ENCODE measurements at places on chromosomes 4 and X.
A peak's percentile ranks its signal among the peaks of the same experiment; 100 is the strongest.

DNA sequence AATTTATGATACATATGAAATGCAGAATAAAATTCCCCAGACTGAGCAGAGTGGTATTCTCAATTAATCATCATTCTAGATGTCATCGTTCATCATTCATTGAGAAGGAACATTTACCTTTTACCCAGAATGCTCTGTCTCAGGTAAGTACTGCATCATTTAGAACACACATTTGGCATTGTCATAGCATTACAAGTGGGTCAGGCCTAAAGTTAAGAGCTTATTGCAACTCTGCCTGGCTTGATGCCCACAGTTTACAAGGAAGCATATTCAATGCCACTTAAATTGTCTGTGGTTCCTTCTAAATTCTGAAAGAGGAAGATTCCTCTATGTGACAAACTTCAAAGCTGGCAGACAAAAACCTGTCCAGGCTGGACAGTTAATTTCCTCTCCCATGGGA, 87.3 kb downstream of the CAMK2D start:
- no peak for DNase-seq

- no peak for DNase-seq
Observed at GRCh38 chr4:161554372-161554990, 609.3 kb downstream of the FSTL5 start.

- no peak for DNase-seq
Observed at GRCh38 chr4:102091656-102092055, 253.6 kb downstream of the SLC39A8 start.

DNA sequence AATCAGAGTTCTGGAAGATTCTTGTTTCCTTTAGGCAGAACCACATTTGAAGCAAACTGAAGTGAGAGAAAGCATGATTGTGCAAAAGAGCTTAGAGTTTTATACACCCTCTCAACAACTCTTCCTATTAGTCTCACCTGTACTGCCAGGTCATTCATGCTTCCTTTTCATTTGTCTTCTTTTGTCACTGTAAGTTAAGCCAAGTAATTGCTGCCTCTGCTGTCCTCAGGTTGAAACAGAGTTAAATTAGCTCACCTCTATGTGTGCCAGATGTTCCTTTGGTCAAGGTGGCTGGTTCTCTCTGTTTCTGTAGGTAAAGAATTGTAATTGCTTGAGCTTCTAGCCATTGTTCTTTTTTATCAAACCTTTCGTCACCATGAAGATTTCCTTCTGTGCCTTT, 41.1 kb upstream of the HPGD start:
- no peak for DNase-seq

DNA sequence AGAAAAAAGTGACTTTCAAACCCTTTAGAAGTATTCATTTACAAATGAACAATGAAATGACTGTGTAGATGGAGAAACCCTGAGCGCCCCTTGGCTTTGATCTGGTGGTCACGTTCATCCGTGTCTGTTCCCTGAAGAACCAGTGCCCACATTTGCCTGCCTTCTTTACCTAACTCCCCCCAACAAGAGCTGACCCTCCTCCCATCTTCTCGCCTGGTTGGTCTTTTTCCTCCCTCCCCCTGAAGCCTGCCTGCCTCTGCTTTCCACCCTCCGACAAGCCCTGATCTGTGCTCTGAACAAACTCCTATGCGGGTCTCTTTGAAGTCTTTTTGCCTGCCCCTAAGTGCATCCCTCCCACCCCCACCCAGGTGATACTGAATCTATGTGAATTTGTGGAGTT, 18.5 kb downstream of the TBL1X start:
- DNase-seq: no peak

GRCh38 chr4:163195247-163195765, 28.6 kb upstream of the NAF1 start:
- no peak for DNase-seq

- DNase-seq: no peak
Observed at GRCh38 chr4:165512424-165512823, 133.6 kb downstream of the CPE start.

DNA sequence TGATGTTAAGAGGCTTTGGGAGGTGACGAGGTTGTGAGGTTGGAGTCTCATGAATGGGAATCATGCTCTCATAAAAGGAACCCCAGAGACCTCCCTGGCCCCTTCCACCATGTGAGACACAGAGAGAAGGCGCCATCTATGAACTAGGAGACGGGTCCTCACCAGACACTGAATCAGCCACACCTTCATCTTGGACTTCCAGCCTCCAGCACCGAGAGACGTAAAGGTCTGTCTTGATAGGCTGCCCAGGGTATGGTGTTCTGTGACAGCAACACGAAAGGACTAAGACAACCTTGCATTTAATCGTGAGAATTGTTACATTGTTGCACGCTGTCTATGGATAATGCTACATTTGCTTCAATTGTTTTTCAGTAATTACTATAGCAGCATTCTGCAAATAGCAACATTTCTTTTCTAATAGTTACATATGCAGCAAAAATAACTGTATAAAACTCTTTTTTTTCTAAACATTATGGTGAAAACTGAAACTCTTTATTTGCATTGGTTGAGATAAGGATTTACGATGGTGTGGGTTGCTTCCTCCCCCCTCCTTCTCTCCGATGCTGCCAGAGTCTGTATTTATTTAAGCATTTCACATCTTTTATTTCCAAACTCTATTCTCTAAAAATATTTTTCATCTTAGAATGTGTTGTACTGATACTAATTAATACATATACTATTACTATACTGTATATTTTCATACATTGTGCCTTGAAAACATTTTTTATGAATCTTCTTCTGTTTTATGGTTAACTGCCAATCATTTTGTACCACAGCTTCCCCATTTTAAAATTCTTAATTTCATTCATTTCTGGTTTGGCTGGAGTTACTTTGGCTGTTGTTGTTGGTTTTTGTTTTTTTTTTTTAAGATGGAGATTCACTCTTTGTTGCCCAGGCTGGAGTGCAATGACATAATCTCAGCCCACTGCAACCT, 26.4 kb upstream of the AKAP17A start:
- DNase-seq: peak; percentile 82

DNA sequence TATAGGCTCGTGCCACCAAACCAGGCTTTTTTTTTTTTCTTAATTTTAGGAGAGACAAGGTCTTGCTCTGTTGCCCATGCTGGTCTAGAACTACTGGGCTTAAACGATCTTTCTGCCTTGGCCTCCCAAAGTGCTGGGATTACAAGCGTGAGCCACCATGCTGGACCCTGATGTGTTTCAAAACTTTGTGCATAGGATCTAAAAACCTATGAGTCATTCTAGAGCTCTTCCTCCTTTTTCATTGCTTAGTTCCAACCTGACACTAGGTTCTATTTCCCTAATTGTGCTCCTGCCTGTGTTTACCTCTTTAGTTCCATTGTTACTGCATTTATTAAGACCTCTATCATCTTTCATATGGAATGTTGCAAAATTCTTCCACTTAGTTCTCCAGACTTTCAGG, 57.3 kb downstream of the HPGD start:
- DNase-seq: no peak

DNA sequence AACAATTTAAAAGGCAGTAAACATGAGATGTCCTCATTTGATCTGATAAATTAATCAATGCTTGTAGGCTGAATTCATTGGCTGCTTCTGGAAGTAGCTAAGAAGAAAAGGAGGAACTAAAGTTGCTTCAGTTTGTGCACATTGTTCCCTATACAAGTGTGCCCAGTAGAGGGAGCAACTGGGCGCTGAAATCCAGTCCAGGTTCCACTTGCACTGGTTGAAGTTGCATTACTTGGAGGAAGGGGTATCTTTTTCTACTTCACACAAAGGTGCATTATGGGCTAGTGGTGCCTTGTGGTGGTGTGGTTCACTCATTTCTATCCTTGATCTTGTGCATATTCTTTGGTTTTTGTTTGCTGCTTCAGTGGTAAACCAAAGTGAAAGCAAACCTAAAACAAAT, 67.9 kb upstream of the SOX3 start:
- DNase-seq: no peak

DNA sequence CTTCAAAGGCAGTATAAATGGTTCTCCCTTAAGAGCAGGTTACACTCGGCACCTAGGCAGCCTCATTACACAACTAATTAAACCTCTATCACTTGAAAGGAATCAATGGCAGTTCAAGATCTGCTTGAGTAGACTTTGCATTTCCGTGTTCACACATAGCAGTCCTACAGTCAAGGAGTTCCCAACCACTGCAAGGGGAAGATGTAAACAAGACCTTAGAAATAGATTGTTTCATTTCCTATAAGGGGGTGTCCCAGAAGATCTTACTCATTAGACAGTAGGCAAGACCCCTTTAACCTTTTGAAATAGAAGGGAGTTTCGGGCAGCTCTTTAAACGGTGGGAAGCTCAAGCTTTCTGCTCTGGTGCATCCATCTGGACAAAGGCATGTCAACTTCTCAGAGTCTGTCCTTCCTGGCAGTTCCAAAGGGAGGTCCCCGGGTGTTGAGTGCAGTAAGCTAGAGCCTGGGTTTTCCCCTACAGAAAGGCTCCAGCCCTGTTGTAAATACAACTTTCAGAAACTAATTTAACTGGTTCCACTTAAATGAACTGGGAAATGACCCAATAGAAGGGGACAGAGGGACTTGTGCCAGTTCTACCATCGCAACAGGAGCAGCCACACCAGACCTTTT, 150.8 kb downstream of the RBMX2 start:
- no peak for DNase-seq

GRCh38 chr4:163404580-163404979, 60.9 kb downstream of the NPY5R start:
- no peak for DNase-seq

DNA sequence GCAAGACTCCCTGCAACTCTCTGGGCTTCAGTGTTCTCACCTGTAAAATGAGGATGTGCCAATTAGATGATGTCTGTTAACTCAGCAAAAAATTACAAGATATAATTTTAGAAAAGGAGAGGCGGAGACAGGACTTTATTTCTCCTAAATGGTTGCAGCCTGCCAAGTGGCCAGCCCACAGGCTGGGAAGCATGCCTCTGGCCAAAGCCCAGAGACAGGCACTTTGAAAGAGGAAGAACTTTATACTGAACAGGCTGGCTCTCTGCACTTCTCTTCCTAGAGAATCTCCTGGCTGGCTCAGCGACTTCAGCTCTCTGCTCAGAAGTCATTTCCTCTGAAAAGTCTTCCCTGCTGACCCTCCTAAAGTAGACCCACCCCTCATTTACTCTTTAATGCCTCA, 3.7 kb downstream of the PRDM5 start:
- no peak for DNase-seq

DNA sequence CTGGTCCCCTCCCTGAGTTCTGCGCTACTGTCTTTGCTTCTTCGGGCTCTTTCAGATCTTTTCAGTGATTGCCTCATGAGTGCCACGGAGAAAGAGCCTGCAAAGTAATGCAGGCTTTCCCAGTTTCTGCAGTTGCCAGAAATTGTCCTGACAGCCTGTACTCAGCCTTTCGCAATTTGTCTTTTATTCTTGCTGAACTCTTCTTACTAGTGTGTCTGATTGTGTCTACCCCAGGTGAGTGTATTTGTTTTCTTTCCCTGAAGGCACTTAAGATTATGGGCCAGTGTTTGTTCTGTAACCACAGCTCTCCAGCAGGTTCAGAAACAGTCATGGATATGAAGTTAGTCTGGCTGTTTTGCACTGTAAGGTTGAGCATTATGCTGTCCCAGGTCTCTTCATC, 47.1 kb downstream of the FAM193A start:
- DNase-seq: no peak

DNA sequence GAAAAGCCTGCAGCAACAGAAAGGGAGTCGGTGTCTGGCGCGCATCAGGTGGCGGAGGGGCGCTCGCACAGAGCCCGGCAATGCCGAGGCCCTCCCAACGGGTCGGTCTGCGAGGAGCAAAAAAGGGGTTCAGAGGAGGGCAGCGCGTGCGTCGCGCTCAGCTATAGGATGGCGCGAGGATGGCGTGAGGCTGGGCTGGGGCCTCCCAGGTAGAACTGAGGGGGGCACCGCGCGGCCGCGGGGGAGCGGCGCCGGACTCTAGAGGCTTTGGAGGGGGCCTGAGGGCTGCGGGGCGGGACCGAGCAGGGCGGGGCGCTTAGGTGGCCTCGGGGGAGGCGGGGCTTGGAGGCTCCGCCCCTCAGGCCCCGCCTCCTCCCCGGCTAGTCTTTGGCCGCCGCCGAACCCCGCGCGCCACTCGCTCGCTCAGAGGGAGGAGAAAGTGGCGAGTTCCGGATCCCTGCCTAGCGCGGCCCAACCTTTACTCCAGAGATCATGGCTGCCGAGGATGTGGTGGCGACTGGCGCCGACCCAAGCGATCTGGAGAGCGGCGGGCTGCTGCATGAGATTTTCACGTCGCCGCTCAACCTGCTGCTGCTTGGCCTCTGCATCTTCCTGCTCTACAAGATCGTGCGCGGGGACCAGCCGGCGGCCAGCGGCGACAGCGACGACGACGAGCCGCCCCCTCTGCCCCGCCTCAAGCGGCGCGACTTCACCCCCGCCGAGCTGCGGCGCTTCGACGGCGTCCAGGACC, at the start of gene PGRMC1:
Gene PGRMC1 (plus strand): TSS at position 414 of the 751 bp plus-strand sequence. CDS start 79 bp downstream, at position 493.
- DNase-seq: peak; percentile 25

DNA sequence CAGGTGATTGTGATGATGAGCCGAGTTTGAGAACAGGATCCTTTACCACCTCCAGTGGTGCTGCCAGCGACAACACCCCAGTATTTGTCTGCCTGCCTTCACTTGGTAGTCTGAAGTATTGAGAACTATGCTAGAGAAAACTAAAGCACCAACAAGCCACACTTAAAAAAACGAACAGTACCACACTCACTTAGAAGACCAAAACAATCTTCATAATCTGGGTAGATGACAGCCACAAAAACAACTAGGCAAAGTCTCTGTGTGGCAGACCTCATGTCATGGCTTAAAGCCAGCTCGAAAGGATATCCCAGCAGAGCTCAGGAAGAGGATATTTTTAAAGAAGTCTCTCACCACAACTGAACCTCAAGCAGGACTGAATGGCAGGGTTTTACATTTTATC, 236.0 kb downstream of the GPC3 start:
- no peak for DNase-seq

DNA sequence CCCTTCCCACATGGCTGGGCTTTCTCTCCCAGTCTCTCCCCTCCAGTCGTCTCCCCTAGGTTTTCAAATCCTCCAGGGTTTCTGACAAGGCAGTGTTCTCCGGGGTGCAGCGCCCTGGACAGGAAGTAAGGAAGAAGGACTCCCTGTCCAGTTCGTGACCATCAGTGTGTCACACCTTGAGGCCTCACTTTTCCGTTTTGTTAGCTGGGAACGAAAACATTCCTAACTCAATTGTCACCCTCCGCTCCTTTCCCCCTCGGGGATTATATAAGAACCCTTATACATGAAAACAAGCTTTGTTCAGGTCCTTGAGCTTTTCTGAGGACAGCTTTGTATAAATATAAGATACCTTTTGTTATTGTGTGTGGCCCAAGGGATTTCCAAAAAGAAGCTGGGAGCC, 92.1 kb downstream of the KDR start:
- DNase-seq: no peak

GRCh38 chr4:185275501-185275900, 66.1 kb downstream of the SNX25 start:
- no peak for DNase-seq

- no peak for DNase-seq
Observed at GRCh38 chr4:21726255-21726815, 222.2 kb downstream of the KCNIP4 start.

- no peak for DNase-seq
Observed at GRCh38 chr4:173448103-173448502, 49.2 kb upstream of the SCRG1 start.

Data from KG1 (cell line).